Aorta (tissue), 5 donors: ENCODE measurements at places on chromosomes 16 and 17. TPM values are rescaled to one million over a fixed set of nuclear protein-coding genes. Genes with fewer than 3 reads are reported as not detected.

The SHISA9 gene
- polyA plus RNA-seq = 0.25 TPM

The NLRP1 gene
- 11.1 TPM for polyA plus RNA-seq

The MVP gene
- 186 TPM for polyA plus RNA-seq

GRCh38 chr16:24729951-24730815, 732 bp downstream of the TNRC6A start:
- DNase-seq = peak; percentile 53

- DNase-seq = no peak
Measured at GRCh38 chr17:13864521-13864920, 204.8 kb upstream of the COX10 start.

DNA sequence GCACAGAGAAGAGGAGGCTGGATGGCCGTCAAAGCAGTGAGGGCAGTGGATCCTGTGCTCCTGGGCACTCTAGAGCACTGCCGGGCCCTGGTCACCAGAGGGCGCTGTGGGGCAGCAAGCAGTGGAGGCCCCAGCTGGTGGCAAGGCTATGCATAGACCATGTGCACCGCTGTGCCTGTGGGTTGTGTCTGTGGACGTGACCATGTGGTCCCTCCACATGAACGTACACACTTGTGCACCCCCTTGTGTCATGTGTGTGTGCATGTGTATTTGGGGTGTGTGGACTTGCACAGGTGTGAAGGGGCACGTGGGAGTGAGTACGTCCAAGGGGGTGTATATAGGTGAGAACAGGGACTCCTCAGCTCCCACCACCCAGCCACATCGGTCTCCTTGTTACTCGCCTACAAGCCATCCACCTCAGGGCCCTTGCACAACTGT, 4.4 kb upstream of the MAP2K3 start:
- peak; percentile 97 for DNase-seq
